ENCODE measurements at places on chromosomes 4 and X. TPM values are rescaled to one million over a fixed set of nuclear protein-coding genes. Genes with fewer than 3 reads are reported as not detected.

The DIPK2B gene
- 6.4 TPM for total RNA-seq

The DUSP9 gene
- 1.7 TPM for total RNA-seq

The MORC4 gene
- total RNA-seq, result 6.6 TPM

The CXCL1 gene
- 1.5 TPM for total RNA-seq

The NDNF gene
- 6.6 TPM for total RNA-seq

The EMCN gene
- 2.5 TPM for total RNA-seq

The SLC25A14 gene
- total RNA-seq, result 15.2 TPM

The HSD17B13 gene
- under 0.01 TPM for total RNA-seq

The CT55 gene
- total RNA-seq, result not detected

The IL2RG gene
- 0.25 TPM for total RNA-seq

The GATA1 gene
- not detected for total RNA-seq

The TMSB15A gene
- 155 TPM for total RNA-seq

The GRPR gene
- total RNA-seq, result 0.74 TPM

Data from temporal lobe (tissue), 4 donors.